ENCODE measurements at places on chromosomes 16 and 17.

- DNase-seq = no peak
Observed at GRCh38 chr17:73600103-73600871, 44.0 kb downstream of the SDK2 start.

DNA sequence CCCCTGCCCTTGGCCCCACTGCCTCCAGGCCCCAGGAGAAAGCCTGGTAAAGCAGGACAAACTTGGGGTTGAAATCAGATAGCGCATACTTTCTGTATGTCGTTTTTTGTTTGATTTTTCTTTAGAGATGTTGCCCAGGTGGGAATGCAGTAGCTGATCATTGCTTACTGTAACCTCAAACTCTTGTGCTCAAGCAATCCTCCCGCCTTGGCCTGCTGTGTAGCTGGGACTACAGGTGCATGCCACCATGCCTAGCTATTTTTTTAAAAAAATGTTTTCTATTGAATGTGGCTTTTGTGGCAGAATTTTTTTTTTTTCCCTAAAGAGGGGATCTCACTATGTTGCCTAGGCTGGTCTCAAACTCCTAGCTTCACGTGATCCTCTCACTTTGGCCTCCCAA is 11.1 kb upstream of the CCL5 start:
- DNase-seq = no peak

GRCh38 chr16:4315186-4316107 is at the start of gene GLIS2:
TSS of gene GLIS2 (plus strand) at chr16:4316067. CDS start at chr16:4332281, 16,214 bp downstream.
- DNase-seq = no peak

GRCh38 chr16:52548261-52549010 is 1.5 kb upstream of the TOX3 start:
- DNase-seq = no peak

DNA sequence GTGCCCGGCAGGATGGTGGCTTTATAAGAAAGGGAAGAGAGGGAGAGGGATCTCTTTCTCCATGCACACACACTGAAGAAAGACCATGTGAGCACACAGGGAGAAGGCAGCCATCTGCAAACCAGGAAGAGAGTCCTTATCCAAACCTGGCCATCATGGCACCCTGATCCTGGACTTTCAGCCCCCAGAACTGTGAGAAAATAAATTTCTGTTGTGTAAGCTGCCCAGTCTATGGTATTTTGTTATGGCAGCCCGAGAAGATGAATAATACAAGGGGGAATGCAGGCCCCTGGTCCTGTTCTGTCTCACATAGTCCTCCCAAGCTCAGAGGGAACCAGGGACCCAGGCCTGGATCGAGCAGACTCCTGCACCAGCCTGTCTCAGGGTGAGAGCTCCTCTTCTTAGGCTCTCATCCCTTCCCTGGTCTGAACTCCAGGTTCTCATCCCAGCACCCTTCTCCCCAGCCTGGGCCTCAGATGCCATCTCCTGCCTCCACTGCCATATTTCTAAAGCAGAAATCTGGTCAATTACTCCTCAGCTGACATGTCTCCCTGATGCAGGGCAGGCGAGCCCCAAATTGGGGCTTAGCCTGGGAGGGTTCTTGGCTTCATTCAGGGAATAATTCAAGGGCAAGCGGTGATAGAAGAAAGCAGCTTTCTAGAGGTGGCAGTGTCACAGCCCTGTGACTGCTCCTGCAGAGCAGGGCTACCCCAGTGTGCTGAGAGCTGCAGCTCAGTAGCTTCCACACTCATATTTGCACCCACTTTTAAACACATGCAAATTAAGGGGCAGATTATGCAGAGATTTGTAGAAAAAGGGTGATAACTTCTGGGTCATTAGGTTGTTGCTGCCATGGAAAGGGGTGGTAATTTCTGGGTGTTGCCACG is 28.8 kb downstream of the IGFBP4 start:
- no peak for DNase-seq

DNA sequence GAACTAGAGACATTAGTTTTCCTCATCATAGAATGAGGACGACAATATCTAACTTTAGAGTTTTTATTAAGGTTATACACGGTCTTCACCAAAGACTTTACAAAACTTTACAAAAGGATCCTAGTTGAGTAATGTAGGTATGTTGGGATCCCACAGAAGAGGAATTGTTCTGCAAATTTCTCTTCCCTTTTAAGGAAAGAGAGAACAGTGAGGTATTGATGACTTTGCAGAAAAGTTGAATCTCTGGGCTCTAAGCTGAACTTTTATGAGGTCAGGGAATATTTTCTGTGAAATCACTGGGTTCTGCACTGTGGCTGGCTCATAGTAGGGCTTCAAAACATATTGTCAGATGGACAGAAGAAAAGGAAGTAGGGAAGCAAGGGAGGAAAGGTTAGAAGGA is 89.8 kb upstream of the PIRT start:
- no peak for DNase-seq

DNA sequence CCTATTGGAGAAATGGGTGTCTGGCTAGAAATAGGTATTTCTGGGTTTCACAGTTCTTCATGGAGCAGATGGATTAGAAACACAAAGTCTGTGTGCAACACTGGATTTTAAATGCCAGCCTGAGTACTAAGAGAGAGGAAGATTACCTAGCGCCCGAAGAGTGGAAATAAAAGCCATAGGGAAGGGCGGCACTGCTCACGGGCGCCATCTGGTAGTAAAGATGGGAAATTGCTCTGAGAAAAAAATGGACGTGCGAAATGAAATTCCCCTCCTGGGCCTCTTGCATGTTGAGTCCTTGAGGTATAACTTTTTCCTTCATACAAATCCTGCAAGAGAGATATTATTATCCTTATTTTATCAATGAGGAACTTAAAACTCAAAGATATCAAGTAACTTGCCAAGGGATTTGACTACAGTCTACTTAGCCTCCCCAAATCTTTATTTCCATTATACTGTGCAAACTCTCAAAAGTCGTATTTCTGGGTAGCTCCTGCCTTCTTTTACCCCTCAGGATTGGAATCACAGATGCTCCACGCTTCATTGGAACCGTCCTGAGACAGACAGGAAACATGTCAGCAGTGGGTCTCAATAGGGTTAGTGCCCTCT is 72.8 kb downstream of the MMD start:
- no peak for DNase-seq

Data from AG04449 (cell line).